ENCODE measurements at places on chromosomes 16 and 17.

- no peak for DNase-seq
Measured at GRCh38 chr16:28555561-28555960, 1.8 kb downstream of the SGF29 start.

DNA sequence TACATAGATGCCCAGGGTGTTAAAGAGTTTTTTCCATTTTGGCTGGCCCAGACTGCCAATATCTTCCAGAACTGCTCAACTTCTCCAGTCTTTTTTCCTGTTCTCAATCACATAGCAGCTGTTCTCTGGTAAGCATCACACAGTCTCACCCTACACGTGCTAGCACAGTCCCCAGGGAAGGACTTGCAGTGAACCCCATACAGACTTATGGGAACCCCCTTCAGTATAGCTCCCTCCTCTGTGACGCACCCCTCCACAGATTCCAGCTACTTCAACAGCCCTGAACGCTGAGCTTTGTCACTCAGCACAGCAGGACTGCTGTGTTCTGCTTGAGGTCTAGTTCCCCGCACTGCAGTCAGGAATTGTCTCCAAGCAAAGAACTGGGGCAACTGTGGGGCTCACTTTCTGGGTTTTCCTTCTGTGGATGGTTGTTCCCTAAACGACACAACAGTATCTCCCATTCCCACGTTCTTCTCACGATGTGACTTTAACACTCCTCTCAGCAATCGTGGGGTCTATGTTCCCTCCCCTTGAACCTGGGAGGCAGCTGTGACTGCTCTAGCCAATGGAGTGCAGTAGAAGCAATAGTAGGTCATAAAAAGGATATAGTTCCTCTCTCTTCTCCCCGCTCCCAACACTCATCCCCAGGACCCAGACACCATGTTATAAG lies 3.6 kb downstream of the MMP28 start:
- no peak for DNase-seq

DNA sequence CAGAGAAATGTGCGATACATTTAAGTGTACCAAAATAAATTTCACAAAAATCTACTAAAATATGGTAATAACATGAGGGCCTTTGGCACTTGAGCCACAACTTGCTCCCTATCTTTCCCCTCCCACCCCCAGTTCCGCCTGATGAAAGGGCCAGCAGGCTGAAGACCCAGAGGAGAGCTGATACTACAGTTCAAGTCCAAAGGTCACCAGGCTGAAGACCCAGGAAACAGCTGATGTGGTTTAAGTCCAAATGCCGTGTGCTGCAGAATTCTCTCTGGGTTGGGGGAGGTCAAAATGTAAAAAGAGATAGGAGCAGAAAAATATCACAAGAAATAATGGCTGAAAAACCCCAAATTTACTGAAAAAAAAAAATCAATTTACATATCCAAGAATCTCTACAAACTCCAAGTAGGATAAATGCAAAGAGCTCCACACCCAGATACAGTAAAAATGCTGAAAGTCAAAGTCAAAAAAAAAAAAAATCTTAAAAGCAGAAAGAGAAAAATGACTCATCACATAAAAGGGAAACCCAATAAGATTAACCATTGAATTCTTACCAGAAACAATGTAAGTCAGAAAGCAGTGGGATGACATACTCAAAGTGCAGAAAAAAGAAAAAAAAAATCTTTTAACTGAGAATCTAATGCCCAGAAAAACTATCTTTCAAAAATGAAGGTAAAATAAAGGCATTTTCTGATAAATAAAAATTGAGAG lies 452.1 kb upstream of the ASIC2 start:
- DNase-seq, result no peak

DNA sequence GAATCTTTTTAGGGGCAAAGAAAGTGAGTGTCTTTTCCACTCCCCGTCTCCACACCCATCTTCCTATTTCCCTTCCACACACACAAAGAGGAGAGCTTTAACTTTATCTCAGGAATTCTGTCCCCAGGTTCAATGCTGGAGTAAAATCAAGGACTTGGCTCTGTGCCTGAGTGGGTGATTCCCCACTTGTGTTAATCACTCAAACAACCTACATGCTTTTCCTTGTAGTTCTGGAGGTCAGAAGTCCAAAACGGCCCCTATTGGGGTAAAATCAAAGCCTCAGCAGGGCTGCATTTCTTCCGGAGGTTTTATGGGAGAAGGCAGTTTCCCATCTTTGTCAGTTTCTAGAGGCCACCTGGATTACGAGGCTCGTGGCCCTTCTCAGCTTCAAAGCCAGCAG lies 422.3 kb upstream of the RBFOX1 start:
- no peak for DNase-seq

GRCh38 chr17:63974594-63975192 lies 2.0 kb upstream of the SCN4A start:
- no peak for DNase-seq

DNA sequence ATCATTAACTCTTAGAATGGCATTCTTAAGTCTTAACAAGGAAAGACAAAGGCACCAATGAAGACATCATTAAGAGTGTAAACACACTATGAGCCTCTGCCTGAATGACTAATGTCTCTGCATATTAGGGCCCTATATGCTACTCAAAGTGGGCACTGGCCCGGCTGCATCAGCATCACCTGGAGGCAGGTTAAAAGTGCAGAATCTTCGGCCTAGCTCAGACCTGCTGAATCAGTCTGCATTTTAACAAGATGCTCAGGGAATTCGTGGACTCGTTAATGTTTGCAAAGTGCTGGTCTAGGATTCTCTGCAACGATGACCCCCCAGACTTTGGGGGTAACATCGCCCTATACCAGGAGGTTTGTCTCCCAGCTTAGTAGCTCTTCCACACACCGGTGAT lies 6.7 kb downstream of the MPP3 start:
- no peak for DNase-seq

DNA sequence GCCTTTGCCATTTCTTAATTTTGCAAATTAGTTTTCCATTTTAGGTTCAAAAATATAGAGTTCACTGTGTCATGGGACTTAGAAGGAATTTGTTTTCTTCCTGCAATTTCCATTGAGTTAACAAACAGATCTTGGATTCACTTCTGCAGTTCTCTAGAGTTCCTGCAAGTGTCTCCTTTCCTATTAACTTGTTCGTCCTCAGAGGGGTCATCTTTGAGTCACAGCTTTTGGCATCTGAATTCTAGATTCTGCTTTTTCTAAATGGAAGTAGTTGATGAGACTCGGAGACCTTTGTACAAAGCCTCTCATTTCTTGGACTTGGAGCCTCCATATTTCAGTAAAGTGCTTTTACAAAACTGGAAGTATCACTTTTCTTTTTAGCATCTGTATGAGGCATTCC lies 323.3 kb downstream of the BCAS3 start:
- DNase-seq, result no peak

DNA sequence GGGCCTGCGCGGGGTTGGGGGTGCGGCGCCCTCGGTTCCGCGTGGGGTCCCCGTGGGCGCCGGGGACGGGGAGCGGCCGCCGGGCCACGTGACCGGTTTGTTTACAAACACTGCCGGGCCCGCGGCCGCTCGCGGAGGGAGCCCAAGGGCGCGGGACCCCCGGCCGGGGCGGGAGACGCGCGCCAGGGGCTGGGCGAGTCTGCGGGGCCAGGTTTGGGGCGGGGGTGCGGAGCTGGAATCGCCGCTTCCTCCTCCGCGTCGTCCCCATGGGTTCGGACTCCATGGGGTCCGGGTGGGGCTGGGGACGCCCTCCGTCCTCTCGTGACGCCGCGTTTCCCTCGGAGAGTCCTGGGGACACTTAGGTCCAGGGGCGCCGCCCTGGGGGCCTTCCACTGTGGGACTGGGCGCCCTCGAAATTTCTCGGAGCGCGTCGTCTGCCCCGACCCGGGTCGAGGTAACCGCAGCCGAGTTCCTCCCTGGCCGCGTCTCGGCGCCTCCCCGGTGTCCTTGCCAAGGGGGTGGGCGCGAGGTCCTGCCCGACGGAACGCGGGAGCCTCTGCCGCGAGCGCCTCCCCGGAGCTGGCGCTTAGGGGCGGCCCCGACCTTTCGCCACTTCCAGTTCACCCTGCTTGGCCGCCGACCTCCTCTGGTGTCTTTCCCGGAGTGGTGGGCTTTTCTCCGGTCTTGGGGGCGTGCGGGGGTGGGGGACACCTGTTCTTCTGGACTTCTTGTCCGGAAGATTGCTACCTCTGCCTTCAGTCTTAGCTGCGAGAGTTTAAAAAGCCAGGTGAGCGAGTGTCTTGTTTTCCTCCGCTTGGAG lies 684 bp downstream of the YPEL2 start:
- peak; percentile 7 for DNase-seq

DNA sequence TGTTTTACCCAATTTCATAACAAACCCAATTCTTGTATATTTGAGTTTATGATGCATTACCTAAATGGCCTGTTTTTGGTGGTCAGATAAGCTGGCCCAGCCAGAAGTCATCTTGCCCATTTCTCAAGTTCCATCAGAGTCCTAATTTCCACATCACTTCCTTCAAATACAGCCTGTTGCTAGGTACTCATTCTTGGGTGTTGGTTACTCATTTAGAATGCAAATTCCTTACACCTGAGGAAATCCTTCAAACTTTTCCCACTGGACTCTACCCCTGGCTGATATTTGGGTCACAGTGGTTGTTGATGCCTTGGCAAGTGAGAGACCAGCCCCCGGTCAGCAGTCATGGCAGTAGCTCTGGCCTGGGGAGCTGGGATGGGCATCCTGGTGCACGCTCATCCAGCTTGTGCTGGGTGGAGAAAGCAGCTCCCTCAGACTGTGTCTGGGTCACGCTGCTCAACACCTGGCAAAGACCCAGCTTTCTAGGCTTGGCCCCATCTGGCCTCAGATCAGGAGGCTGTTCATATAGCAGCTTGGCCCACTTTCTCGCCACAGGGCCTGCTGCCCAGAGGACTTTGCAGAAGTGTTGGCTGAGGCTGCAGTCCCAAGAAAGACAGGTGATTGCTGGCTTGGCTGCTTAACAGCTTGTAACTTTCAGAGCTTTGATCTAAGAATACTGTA lies 25.8 kb downstream of the WSB1 start:
- DNase-seq, result no peak

All from CD8-positive, alpha-beta memory T cell (primary cell).